Tibial nerve (tissue), 4 donors: ENCODE measurements at places on chromosomes 7 and 10. TPM values are rescaled to one million over a fixed set of nuclear protein-coding genes. Genes with fewer than 3 reads are reported as not detected.

The NPY4R2 gene
- total RNA-seq = not detected

The ANK3 gene
- total RNA-seq = 86.3 TPM

- H3K4me3 ChIP-seq = no peak overlapping the region
- no peak overlapping the region for H3K27ac ChIP-seq
- no peak for DNase-seq
- no peaks in the 10 kb centered on the region for H3K4me1 ChIP-seq
- no peaks in the 10 kb centered on the region for H3K27me3 ChIP-seq
- no peaks in the 10 kb centered on the region for H3K36me3 ChIP-seq
These were observed 103.0 kb downstream of the COL26A1 start for GRCh38 chr7:101465576-101466196.

- no peaks in the 10 kb centered on the region for H3K27me3 ChIP-seq
- no peaks in the 10 kb centered on the region for H3K36me3 ChIP-seq
- H3K27ac ChIP-seq = no peak overlapping the region
- H3K4me3 ChIP-seq = no peak overlapping the region
- DNase-seq = no peak
- no peaks in the 10 kb centered on the region for H3K4me1 ChIP-seq
These were observed 66.5 kb upstream of the SKAP2 start for GRCh38 chr7:26930845-26931244.

The IGFBP3 gene
- 235 TPM for total RNA-seq

The SEMA4G gene
- 9.2 TPM for total RNA-seq

The KCND2 gene
- under 0.01 TPM for total RNA-seq

DNA sequence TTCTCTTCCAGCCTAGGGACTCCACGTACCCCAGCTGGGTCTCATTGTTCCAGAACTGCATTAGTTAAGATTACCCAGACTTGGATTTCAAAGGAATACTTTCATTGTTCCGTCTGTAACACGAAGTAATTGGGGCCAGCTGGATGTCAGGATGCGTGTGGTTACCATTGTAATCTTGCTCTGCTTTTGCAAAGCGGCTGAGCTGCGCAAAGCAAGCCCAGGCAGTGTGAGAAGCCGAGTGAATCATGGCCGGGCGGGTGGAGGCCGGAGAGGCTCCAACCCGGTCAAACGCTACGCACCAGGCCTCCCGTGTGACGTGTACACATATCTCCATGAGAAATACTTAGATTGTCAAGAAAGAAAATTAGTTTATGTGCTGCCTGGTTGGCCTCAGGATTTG, 21.0 kb downstream of the LRRC17 start:
- no peaks in the 10 kb centered on the region for H3K27me3 ChIP-seq
- DNase-seq = no peak
- H3K27ac ChIP-seq = no peak overlapping the region
- no peaks in the 10 kb centered on the region for H3K4me1 ChIP-seq
- H3K36me3 ChIP-seq = no peaks in the 10 kb centered on the region
- H3K4me3 ChIP-seq = no peak overlapping the region
